ENCODE measurements at places on chromosomes 4 and X.

- peak; percentile 67 for DNase-seq
These were observed 72.5 kb downstream of the RAPGEF2 start for GRCh38 chr4:159175085-159175988.

- peak; percentile 9 for DNase-seq
These were observed 1.8 kb downstream of the EPHA5 start for GRCh38 chr4:65668201-65669089.

GRCh38 chrX:10015723-10016518 is 48.8 kb downstream of the CLDN34 start:
- peak; percentile 39 for DNase-seq

DNA sequence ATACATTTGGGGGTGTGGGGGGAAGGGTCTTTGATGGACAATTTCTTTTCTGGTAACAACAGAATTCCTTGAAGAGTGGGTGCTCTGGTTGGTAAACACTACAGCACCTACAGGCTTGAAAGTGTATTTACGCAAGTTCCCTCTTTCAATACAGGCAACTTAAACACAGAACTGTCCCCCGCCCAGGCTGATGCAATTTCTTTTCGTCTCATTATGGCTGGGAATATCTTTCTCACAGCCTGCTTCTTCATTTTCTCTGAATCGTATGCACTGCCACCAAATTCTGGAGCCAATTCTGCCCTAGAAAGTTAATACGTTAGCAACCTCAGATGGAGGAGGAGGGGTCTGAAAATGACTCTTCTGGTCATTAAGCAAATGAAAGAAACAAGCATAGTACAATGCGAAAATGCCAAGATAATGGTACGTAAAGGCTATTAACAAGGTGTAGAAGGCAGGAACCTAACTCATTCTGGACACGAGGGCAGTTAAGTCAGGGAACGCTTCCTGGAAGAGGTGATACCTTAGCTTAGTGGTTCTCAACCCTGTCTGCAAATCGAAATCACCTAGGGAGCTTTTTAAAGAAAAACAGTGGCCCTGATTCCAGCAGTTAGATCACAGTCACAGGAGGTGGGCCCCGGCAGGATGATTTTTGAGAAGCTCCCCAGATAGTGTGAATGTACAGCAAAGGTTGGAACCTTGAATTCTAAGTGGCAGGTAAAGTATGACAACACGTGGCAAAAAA is 1.0 kb downstream of the AGA start:
- no peak for DNase-seq

- DNase-seq: no peak
These were observed 175.5 kb downstream of the RAPGEF2 start for GRCh38 chr4:159278399-159278798.

GRCh38 chrX:150934453-150934852 is 36.0 kb upstream of the CD99L2 start:
- DNase-seq: no peak

- DNase-seq: no peak
These were observed 249.3 kb downstream of the ANKRD50 start for GRCh38 chr4:124462954-124463828.

DNA sequence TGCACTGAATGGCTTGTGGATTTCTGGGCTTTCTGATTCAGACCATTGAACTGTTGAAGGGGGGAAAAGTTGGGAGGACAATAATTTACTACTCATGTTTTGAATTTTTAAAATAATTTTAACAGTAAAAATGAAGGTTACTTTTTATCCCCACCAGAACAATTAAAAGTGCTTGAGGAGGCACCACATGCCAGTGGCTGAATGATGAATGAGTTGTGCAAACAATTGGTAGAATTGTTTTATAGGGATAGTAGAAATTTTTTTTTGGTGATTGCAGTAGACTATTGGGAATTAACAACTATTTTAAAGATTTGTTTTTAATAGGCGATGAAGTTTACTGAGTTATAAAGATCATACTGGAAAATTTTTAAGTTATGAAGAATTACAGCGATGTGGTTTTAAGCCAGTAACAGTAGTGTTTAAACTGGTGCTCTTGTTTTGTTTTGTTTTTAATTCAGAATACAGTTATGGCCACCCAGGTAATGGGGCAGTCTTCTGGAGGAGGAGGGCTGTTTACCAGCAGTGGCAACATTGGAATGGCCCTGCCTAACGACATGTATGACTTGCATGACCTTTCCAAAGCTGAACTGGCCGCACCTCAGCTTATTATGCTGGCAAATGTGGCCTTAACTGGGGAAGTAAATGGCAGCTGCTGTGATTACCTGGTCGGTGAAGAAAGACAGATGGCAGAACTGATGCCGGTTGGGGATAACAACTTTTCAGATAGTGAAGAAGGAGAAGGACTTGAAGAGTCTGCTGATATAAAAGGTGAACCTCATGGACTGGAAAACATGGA is 2.7 kb downstream of the REST start:
- no peak for DNase-seq

GRCh38 chr4:152696764-152697261 is 17.0 kb upstream of the TMEM154 start:
- no peak for DNase-seq

DNA sequence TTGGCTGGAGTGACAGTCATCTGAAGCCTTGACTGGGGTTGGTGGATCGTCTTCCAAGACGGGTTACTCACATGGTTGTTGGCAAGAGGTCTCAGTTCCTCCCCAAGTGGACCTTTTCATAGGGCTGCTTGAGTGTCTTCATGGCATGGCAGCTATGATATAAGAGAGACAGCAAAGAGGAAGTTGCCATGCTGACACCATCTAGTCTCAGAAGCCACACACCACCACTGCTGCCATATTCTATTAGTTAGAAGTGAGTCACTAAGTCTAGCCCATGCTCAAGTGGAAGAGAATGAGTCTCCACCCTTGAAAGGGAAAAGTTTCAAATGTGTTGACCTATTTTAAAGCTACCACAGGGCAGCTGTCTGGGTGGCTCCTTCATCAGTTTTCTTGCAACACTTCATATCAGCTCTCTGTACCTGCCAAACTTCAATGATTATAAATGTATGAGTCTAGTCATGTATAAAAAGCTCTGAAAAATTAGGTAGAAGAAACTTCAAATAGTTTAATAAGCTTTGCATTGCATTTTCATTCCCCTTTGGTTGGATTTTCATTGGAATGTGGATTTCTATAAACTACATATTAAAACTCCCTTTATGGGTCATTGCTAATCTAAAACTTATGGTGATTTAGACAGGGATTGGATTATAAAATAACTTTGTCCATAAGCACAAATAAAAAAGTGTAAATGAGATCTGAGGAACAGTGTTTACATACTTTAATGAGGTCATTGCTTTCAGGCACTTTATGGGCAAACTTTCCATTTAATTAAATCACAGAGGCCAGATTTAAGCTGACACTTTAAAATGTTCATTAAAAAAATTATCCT is 68.0 kb upstream of the ATXN3L start:
- no peak for DNase-seq

GRCh38 chr4:90960840-90961239 is 833.6 kb downstream of the CCSER1 start:
- no peak for DNase-seq

- DNase-seq: no peak
These were observed 40.3 kb downstream of the NHS start for GRCh38 chrX:17415242-17415810.

GRCh38 chr4:142975618-142976017 is 129.5 kb upstream of the INPP4B start:
- no peak for DNase-seq

DNA sequence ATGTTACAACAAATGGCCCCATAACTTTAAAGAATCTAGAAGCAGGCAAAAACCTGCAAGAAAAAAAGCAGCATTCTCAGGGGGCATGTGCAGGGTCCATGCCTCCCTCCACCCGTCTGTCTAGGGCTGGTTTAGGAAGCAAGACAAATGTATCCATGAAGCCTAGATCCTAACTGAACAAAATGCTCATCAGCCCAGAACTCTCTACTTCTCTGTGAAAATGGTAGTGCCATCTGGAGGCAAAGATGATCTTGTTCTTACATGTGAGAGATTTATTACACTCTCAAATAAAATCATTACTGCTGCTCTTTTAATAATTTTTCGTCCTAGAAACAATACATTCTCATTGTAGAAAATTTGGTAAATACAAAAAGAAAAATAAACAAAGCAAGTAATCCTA is 26.7 kb downstream of the NR3C2 start:
- no peak for DNase-seq

GRCh38 chr4:93334003-93334402 is 494.6 kb upstream of the ATOH1 start:
- DNase-seq: no peak

DNA sequence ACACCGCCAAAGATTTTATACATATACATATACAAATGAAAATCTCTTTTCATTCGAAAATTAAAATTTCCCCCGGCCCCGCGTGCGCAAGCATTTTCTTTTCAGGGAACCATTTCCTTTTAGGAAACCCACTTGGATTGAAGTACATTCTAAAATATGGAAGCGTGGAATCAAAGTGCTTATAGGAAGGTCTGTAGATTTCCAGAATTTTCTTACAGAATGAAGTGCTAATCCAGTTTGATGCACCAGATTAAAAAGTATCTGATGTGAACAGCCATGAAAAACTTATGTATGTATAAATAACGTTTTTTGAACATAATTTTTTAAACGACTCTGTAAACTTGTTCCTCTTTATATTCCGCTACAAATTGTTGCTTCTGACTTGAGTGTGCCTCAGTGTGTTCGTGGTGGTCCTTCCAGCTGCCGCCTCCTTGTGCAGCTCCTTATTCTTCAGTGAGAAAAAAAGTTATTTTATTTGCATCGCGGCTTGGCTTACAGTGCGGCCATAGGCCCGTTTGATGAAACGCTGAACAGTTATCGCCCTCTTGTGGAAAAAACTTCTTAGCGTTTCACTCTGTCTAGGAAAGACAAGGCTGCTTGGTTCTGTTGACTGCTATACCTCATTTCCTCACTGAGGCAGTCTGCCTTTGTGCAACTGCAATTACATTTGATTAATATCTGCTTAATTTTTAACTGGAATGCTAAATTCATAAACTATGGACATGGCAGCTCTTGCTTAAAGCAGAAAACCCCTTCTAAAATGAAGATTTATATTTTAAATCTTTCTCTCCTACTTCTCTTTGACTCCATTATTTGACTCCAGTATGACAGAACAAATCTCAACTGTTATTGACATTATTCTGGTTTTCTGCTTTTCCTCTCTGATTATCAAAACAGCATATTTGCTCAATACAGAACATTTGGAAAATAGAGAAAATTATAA is 4.7 kb upstream of the NKX6-1 start:
- peak; percentile 59 for DNase-seq

- DNase-seq: no peak
These were observed 443.9 kb upstream of the INTU start for GRCh38 chr4:127188847-127189246.

DNA sequence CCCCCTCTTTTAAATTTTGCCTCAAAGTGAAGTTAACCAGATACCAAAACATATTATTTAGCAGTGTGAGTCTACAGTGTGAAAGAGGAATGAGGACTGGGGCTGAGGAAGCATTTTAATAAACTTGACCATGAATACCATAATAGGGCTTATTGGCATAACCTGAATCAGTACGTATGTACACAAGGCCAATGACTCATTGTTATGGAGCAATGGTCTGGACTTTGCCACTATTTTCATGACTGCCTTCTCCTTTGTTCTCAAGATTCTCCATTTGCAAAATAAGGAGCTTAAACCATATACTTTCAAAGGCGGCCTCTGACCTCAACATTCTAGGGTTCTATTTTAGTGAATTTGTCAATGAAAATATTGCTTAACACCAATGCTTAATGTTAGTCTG is 102.8 kb upstream of the OR13H1 start:
- no peak for DNase-seq

GRCh38 chr4:51918251-51918650 is 75.3 kb downstream of the DCUN1D4 start:
- DNase-seq: no peak

GRCh38 chr4:182555997-182556418 is 312.8 kb downstream of the TENM3 start:
- DNase-seq: no peak

GRCh38 chrX:145821291-145821897 is 3.8 kb downstream of the SLITRK2 start:
- peak; percentile 7 for DNase-seq

GRCh38 chr4:24991015-24991414 is 39.7 kb downstream of the LGI2 start:
- DNase-seq: peak; percentile 40

- no peak for DNase-seq
These were observed 9.6 kb upstream of the TMSB4X start for GRCh38 chrX:12965131-12965940.

GRCh38 chr4:126906466-126906865 is 726.3 kb upstream of the INTU start:
- no peak for DNase-seq

DNA sequence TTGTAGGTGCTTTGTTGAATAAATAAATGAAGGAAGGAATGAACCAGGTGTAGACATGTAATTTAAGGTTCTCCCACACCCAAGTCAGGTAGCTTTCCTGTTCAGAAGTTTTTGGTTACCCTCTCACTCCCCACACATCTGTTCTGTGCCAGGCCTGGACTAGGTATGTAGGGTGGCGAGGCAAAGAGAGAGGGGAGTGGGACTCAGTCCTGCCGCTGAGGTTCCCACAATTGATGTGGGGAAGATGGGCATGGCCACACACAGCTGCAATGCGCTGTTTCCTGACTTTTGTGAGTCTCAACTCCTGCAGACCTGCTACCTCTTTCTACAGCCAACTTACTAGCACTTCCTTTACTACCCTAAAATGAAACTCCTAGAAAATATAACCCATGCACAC is 88.9 kb downstream of the RTL5 start:
- DNase-seq: no peak

DNA sequence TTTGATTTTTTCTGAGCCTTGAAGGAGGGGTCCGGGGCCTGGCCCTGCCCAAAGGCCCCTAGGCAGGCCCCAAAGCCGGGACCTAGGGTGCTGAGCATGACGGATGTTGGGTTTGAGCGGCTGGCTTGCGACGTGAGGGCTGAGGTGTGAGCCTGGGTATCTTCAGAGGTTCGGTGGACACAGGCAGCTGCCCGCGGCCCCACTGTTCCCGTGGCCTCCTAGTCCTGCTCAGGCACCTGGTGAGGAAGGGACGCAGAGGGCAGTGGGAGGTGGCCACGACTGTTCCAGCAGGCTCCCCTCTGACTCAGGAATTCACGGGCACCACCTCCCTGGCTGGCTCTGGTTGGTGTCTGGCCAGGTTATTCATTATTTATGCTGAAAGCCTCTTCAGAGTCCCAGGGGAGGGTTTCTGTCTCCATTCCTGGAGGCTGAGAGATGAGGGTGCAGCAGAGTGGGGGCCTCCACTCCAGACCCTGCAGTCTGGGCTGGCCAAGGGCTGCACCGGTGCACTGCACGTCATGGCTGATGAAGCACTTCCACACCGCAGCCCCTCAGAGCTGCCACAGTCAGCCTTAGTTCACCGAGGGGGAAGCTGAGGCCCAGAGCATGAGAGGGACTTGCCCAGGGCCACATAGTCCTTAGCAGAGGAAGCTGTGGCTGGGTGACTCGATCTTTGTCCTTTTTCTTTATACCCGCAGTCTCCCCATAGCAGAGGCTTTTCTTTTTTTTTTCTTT is 2.2 kb downstream of the MSANTD1 start:
- DNase-seq: no peak

- DNase-seq: no peak
These were observed 39.0 kb downstream of the BCOR start for GRCh38 chrX:40058719-40059118.
